Right lung (tissue), 10 donors: ENCODE measurements at places on chromosomes 12 and 14.

GRCh38 chr14:75341620-75342019 lies 63.0 kb downstream of the FOS start:
- DNase-seq: no peak

DNA sequence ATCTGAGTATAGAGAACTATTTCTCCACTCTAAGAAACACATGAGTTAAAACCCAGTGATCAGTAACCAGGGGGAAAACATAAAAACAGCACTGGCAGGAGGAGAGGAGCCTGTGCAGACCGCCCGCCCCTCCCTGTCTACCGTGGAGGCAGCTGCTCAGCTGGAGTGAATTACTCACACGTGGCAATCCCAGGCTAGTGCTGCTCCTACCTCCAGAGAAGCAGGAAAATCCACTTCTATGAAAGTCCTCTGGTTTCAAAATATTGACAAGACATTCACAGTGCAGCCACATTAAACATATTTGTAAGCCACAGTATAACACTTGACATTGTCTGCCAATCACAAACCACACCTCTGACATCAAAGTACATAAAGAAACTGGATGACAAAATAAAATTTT lies 16.7 kb downstream of the TMEM132D start:
- DNase-seq: peak; percentile 12

GRCh38 chr14:20386276-20386855 lies 26.9 kb downstream of the TEP1 start:
- no peak for DNase-seq

GRCh38 chr12:14076538-14076937 lies 95.1 kb upstream of the GRIN2B start:
- no peak for DNase-seq

GRCh38 chr12:3507361-3507760 lies 16.4 kb downstream of the PRMT8 start:
- DNase-seq: no peak

DNA sequence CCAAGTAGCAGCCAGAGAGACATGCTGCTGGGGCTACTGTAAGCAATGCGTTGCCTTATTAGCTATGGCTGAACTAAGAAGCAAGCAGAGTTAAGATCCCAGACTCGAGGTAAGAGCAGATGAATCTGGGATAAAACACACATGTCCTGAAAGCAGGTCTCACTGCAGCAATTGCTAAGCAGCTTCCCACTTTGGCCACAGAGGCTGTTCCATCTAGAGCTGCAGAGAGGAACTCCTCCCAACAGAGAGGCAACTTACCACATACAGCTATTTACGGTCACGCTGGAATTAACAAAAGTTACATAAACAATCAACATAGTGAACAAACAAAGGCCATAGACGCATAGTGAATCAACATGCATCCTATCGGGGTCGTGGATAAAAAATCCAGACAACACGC lies 90.2 kb downstream of the KSR2 start:
- DNase-seq: no peak

- no peak for DNase-seq
These were observed 72.9 kb upstream of the LTA4H start for GRCh38 chr12:96108321-96108720.

- DNase-seq: no peak
These were observed 2.3 kb downstream of the KSR2 start for GRCh38 chr12:117966511-117966910.
